Ascending aorta (tissue), 2 donors: ENCODE measurements at places on chromosomes 12 and 14.

DNA sequence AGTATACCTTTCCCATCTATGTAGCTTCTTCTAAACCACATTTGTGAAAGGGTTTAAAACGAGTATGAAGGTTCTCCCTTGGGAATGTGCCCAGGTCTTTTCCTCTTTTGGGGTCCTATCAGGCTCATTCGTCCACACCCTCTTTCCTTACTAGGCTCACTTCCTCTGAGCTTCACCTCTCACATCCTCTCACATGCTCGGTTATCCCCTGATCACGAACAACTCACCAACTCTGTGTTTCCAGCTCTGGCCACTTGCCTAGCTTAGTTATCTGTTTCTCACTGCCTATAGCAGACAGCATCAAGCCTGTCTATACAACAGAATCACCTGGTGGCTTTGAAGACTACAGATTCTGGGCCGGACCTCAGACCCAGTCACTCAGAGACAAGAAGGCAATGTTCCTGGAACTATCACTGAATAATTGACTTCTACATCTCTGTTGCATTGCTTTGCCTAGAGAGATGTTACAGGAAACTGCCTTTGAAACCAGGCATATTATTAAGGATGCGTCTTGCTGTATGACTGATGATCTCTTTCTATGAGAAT, 158.2 kb downstream of the FOXN3 start:
- H3K27ac ChIP-seq, result peak overlapping the region; percentile 29
- no peaks in the 10 kb centered on the region for H3K27me3 ChIP-seq
- H3K36me3 ChIP-seq, result no peaks in the 10 kb centered on the region
- no peak overlapping the region for H3K4me3 ChIP-seq

GRCh38 chr14:93456356-93456755, 25.6 kb downstream of the UNC79 start:
- no peaks in the 10 kb centered on the region for H3K27me3 ChIP-seq
- H3K4me1 ChIP-seq, result no peaks in the 10 kb centered on the region
- H3K27ac ChIP-seq, result no peak overlapping the region
- no peak overlapping the region for H3K4me3 ChIP-seq
- H3K36me3 ChIP-seq, result no peaks in the 10 kb centered on the region
- DNase-seq, result no peak

- H3K4me3 ChIP-seq, result no peak overlapping the region
- H3K27ac ChIP-seq, result no peak overlapping the region
- no peaks in the 10 kb centered on the region for H3K4me1 ChIP-seq
- DNase-seq, result no peak
- H3K27me3 ChIP-seq, result no peaks in the 10 kb centered on the region
Observed at GRCh38 chr12:25123126-25123525, 71.8 kb downstream of the DNAI7 start.

DNA sequence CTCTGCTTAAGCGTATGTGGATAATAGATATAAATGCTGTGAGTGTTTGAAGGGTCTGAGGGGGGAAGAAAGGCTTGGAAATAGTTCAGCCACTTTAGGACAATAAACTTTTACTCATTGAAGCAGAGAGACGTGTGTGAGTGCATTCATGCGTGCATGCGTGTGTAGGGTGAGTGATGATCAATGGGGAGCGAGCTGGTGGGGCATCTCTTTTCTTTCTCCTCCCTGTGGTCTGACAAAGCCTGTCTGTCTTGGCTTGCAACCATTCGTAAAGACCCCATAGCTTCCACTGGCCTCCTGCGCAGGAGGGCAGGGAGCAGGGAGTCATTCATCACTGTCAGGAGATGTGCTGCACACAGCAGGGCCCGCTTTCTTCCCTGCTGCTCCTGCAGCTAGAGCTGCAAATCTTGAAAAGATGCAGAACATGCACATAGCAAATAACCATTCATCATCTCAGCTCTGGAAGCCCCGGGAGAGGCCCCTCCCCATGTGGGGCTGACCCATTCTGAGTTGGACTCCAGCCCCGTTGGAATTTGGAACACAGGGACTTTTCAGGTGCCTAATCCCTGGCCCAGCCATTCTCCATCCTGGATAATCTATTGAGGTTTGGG, 223.2 kb downstream of the PPM1H start:
- no peaks in the 10 kb centered on the region for H3K36me3 ChIP-seq
- H3K4me1 ChIP-seq, result no peaks in the 10 kb centered on the region

DNA sequence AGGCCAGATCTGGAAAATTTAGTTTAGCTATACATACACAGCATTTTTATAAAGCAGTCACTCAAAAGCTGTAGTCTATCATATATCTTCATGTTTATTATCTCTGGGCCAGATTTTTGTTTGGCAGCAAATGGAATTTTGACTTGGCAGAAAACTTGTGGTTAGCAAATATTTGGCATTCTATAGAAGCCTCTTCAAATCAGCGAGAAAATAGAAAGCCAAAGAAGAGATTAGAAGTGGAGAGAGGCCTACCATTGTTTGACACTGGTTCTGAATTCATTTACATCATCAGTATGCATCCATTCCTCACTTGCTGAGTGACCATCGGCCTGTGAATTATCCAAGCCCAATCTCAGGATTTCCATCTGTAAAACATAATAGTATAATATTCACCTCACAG, 1077.6 kb downstream of the GALC start:
- no peak overlapping the region for H3K4me3 ChIP-seq
- H3K27ac ChIP-seq, result no peak overlapping the region
- no peaks in the 10 kb centered on the region for H3K36me3 ChIP-seq

GRCh38 chr12:131491916-131492490, 218.9 kb upstream of the SFSWAP start:
- no peaks in the 10 kb centered on the region for H3K36me3 ChIP-seq
- H3K4me1 ChIP-seq, result no peaks in the 10 kb centered on the region
- H3K27ac ChIP-seq, result no peak overlapping the region
- DNase-seq, result no peak
- no peaks in the 10 kb centered on the region for H3K27me3 ChIP-seq
